Activated T-cell treated with anti-CD3 and anti-CD28 coated beads, Interleukin-2, amount 50 U/mL, for 72 hours (primary cell): ENCODE measurements at places on chromosomes 11 and 22. TPM values are rescaled to one million over a fixed set of nuclear protein-coding genes. Genes with fewer than 3 reads are reported as not detected.

- DNase-seq: no peak
Measured at GRCh38 chr11:10669258-10670033, 24.1 kb downstream of the IRAG1 start.

- DNase-seq: no peak
Measured at GRCh38 chr11:44597358-44598012, 32.0 kb downstream of the CD82 start.

GRCh38 chr11:122796128-122796717 lies 42.1 kb upstream of the CRTAM start:
- peak; percentile 74 for DNase-seq

GGTLC3 gene
- not detected for total RNA-seq

MMP8 gene
- total RNA-seq: not detected
